Prostate gland (tissue), 2 donors: ENCODE measurements at places on chromosomes 16 and 17. TPM values are rescaled to one million over a fixed set of nuclear protein-coding genes. Genes with fewer than 3 reads are reported as not detected.
A peak's percentile ranks its signal among the peaks of the same experiment; 100 is the strongest.

EXOC3L1 gene
- 1.1 TPM for total RNA-seq

PRCD gene
- 0.36 TPM for total RNA-seq

PTGES3L gene
- 3.4 TPM for total RNA-seq

SRL gene
- total RNA-seq, result 5.3 TPM

OR1F1 gene
- total RNA-seq, result not detected

SMTNL2 gene
- total RNA-seq, result 4.6 TPM

TEFM gene
- total RNA-seq, result 4.4 TPM

UNC13D gene
- 2.9 TPM for total RNA-seq

KRT25 gene
- total RNA-seq, result not detected

SDR42E2 gene
- total RNA-seq, result not detected

TMUB2 gene
- 67.2 TPM for total RNA-seq

MEIOB gene
- total RNA-seq, result not detected

NPB gene
- total RNA-seq, result 10.9 TPM

PRSS36 gene
- 4.3 TPM for total RNA-seq

SLC13A2 gene
- 0.09 TPM for total RNA-seq

GRCh38 chr16:88754912-88755744 is 29.9 kb downstream of the PIEZO1 start:
- DNase-seq, result peak; percentile 42
- H3K4me1 ChIP-seq, result peaks cover 23% of the 10 kb centered on the region
- H3K4me3 ChIP-seq, result no peak overlapping the region

GRCh38 chr16:71912534-71913275 is 17.4 kb downstream of the IST1 start:
- no peak for DNase-seq
- H3K4me3 ChIP-seq, result no peak overlapping the region
- H3K27me3 ChIP-seq, result no peaks in the 10 kb centered on the region

- no peak overlapping the region for H3K4me3 ChIP-seq
- H3K27me3 ChIP-seq, result no peaks in the 10 kb centered on the region
- H3K27ac ChIP-seq, result no peak overlapping the region
- DNase-seq, result no peak
- no peaks in the 10 kb centered on the region for H3K4me1 ChIP-seq
These were observed 36.0 kb upstream of the ADCY9 start for GRCh38 chr16:4152267-4152666.

- H3K4me1 ChIP-seq, result peaks cover 8% of the 10 kb centered on the region
- no peak for DNase-seq
- H3K4me3 ChIP-seq, result no peak overlapping the region
- H3K27ac ChIP-seq, result no peak overlapping the region
These were observed 2.0 kb upstream of the SLC43A2 start for GRCh38 chr17:1630662-1631061.

DNA sequence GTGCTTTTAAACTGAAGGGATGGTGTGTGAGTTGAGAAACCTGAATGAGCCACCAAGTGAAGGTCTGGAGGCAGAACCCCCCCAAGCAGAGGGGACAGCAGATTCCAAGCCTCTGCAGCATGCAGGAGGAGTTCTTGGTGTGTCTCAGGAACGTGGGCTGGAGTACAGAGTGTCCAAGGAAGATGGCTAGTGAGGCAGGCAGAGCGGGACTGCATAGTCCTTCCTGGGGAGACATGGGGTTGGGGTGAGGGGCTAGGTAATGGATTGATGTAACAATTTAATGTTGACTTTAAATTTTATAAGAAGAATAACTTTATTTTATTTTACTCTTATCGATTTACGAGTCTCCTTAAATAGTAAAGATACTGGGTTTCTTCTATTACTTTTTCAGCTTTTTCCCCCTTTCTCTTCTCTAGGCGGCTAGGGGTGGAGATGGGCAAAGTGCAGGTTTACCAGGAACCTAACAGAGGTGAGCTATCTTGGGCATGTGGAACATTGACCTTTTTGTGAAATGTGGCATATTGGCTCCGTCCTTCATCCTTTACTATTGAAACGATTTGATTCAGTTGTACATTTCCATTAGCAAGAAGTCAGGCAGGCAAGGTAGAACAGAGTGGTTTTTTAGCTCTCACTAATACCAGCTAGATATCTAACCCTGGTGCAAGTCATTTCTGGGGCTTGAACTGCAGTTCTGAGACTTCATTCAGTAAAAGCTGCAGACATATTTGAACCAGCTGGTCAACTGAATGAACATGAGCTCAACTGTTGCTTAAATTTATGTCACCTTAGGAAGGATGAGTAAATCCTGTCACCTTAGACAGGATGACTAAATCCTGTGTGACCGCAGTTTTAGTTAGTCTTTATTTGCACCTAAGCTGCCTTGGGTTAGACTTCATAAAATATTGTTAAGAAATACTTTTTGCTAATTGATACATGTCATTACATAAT is 9.2 kb downstream of the PRPSAP2 start:
- no peak overlapping the region for H3K4me3 ChIP-seq
- no peak overlapping the region for H3K27ac ChIP-seq
- no peaks in the 10 kb centered on the region for H3K36me3 ChIP-seq
- no peaks in the 10 kb centered on the region for H3K27me3 ChIP-seq
- no peaks in the 10 kb centered on the region for H3K4me1 ChIP-seq

GRCh38 chr16:8087597-8088289 is 502.6 kb downstream of the TMEM114 start:
- H3K4me1 ChIP-seq, result no peaks in the 10 kb centered on the region
- H3K36me3 ChIP-seq, result no peaks in the 10 kb centered on the region
- H3K27me3 ChIP-seq, result no peaks in the 10 kb centered on the region
- H3K27ac ChIP-seq, result no peak overlapping the region
- no peak for DNase-seq

DNA sequence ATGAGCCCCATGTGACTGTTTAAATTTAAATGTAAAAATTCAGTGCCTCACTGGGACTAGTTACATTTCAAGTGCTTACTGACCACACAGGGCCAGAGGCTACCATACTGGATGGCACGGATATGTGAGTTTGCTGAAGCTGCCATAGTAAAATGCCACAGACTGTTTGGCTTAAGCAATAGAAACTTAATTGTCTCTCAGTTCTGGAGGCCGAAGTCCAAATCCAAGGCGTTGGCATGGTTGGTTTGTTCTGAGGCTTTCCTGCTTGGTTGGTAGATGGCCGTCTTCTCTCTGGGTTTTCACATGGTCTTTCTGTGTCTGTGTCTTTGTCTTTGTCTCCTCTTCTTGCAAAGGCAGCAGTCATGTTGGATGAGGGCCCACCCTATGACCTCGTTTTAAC is 878.9 kb upstream of the RBFOX1 start:
- H3K27ac ChIP-seq, result no peak overlapping the region
- H3K4me1 ChIP-seq, result no peaks in the 10 kb centered on the region
- no peak for DNase-seq
- no peaks in the 10 kb centered on the region for H3K27me3 ChIP-seq
- H3K4me3 ChIP-seq, result no peak overlapping the region

- no peak overlapping the region for H3K27ac ChIP-seq
- peak; percentile 16 for DNase-seq
- H3K4me3 ChIP-seq, result no peak overlapping the region
- H3K27me3 ChIP-seq, result peaks cover 4% of the 10 kb centered on the region
- H3K4me1 ChIP-seq, result peaks cover 4% of the 10 kb centered on the region
These were observed 981 bp downstream of the KCNH4 start for GRCh38 chr17:42179911-42180410.

DNA sequence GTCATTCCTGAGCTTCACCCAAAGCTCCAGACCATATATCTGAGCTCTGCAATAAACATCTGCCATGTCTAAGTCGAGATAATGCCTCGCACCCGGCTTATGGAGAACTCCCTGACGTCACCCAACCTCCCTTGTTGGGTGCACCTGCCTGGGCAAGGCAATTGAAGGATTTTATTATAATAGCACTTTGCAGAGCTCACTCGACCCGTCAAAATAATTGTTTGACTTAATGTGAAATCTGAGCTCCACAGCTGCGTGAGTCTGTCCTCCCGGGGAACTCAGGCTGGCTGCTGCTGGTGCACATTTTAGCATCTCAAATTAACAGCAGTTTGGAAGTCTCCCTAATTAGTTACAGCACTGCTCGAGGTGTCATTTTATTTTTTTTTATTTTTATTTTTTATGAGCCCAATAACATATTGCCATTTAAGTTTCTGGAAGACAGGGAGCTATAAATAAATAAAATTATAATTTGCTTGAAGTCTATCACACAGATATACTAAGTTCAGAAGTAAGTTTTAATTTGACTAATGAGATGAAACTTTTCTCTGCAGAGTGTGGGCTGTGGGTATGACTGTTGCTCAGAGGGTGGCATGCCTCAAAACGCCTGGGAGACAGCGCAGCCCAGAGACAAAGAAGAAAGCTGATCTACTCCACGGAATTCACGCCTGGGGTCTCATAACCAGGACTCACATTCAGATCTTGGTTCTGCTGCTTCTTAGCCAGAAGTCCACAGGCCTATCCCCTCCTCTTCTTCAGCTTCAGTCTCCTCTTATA is 401.4 kb upstream of the C16orf82 start:
- no peak overlapping the region for H3K4me3 ChIP-seq
- no peaks in the 10 kb centered on the region for H3K4me1 ChIP-seq
- H3K27me3 ChIP-seq, result peaks cover 4% of the 10 kb centered on the region
- no peak overlapping the region for H3K27ac ChIP-seq
- DNase-seq, result no peak

DNA sequence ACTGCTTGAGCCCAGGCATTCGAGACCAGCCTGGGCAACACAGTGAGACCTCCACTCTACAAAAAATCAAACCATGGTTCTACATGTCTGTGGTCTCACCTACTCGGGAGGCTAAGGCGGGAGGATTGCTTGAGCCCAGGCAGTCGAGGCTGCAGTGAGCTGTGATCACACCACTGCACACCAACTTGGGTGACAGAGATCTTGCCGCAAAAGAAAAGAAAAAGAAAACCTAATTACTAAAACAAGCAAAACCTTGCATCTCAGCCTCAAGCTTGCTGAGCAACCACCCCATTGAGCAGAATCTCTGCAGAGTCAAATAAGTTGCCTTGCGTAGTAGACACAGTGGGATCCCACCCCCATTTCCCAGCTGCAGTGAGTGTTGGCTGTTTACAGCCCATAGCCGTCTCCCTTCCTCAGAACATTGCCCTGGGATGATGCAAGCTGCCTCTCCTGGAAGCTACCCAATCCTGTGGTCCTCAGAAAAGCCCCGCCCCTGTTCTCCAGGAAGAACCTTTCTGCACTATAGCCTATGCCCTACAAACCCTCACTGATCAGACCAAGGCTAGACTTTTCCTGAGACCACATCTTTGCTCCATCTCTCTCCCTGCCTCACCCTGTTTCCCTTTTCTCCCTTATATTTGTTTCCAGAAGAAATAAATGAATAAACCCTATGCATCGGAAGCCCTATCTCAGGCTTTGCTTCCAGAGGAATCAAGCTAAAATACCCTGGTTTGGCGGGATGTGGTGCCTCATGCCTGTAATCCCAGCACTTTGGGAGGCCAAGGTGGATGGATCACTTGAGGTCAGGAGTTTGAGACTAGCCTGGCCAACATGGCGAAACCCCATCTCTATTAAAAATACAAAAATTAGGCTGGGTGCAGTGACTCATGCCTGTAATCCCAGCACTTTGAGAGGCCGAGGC is 16.7 kb upstream of the ERN2 start:
- no peaks in the 10 kb centered on the region for H3K4me1 ChIP-seq
- no peaks in the 10 kb centered on the region for H3K36me3 ChIP-seq
- H3K27ac ChIP-seq, result no peak overlapping the region
- DNase-seq, result no peak

GRCh38 chr16:50273888-50274325 is 7.6 kb downstream of the ADCY7 start:
- H3K4me3 ChIP-seq, result no peak overlapping the region
- DNase-seq, result no peak
- H3K27me3 ChIP-seq, result no peaks in the 10 kb centered on the region
- H3K27ac ChIP-seq, result no peak overlapping the region

DNA sequence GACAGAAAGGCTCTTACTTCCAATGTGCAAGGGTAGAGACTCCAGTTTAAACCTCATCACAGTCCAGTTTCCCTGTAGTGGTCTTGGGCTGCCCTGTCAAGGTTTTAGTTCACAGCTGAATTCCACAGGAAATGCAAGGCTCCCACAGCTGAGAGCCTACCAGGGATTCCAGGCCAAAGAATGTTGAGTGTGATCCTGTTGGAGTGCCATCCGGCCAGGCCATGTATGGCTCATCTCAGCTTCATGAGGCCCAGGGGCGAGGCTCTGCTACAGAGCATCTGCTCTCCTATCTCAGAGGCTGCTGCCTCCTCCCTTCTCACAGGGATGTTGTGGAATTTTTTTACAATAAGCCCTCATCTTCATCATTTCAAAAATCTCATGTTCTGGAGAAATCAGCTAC is 239.8 kb upstream of the CCL2 start:
- no peak for DNase-seq
- H3K36me3 ChIP-seq, result no peaks in the 10 kb centered on the region
- no peaks in the 10 kb centered on the region for H3K4me1 ChIP-seq
- H3K27ac ChIP-seq, result no peak overlapping the region
- peaks cover 2% of the 10 kb centered on the region for H3K27me3 ChIP-seq

DNA sequence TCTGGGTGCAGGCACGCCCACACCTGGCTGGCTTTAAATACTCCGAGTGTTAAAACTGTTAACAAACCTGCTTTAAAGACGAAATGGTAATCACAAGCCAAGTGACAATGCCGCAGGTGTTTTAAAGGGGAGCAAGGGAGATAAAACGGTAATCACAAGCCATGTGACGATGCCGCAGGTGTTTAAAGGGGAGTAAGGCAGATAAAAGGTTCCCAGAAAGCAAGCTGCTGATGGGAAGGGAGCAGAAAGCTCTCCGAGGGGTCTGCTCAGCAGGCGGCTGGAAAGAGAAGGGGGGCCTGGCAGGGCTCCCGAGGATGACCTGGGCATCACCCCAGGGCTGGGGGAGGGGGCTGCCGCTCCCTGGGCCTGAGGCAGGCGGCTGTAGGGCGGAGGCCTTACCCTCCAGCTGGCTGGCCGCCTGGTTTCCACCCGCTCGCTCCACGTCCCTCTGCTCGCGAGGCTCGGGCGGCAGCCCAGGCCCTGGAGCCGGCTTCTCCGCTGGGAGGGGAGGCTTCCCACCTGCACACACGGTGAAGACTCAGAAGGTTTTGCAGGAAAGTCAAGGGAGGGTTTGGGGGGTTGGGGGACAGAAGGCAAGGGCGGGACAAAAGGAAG is 12.1 kb downstream of the NDUFAF8 start:
- no peak overlapping the region for H3K27ac ChIP-seq
- no peak for DNase-seq
- H3K4me3 ChIP-seq, result no peak overlapping the region

GRCh38 chr16:75402821-75403475 is 30.4 kb downstream of the CFDP1 start:
- no peaks in the 10 kb centered on the region for H3K36me3 ChIP-seq
- no peaks in the 10 kb centered on the region for H3K27me3 ChIP-seq
- H3K27ac ChIP-seq, result peak overlapping the region; percentile 50
- peaks cover 6% of the 10 kb centered on the region for H3K4me1 ChIP-seq

GRCh38 chr17:21166595-21167210 is 39.9 kb downstream of the DHRS7B start:
- peaks cover 5% of the 10 kb centered on the region for H3K4me1 ChIP-seq
- H3K4me3 ChIP-seq, result no peak overlapping the region
- H3K27ac ChIP-seq, result no peak overlapping the region

- no peaks in the 10 kb centered on the region for H3K27me3 ChIP-seq
- DNase-seq, result no peak
- no peaks in the 10 kb centered on the region for H3K36me3 ChIP-seq
- H3K4me3 ChIP-seq, result no peak overlapping the region
These were observed 1.9 kb downstream of the RASL10B start for GRCh38 chr17:35733366-35733765.

- H3K4me1 ChIP-seq, result no peaks in the 10 kb centered on the region
- no peak for DNase-seq
- no peaks in the 10 kb centered on the region for H3K36me3 ChIP-seq
- H3K27me3 ChIP-seq, result no peaks in the 10 kb centered on the region
- H3K27ac ChIP-seq, result no peak overlapping the region
These were observed 789.4 kb upstream of the KIF2B start for GRCh38 chr17:53033297-53033696.

GRCh38 chr16:49663081-49664065 is 192.5 kb downstream of the ZNF423 start:
- peak overlapping the region; percentile 4 for H3K4me3 ChIP-seq
- H3K4me1 ChIP-seq, result no peaks in the 10 kb centered on the region
- no peak for DNase-seq
- H3K27me3 ChIP-seq, result no peaks in the 10 kb centered on the region
- peak overlapping the region; percentile 73 for H3K27ac ChIP-seq
